ENCODE measurements at places on chromosomes 12 and 14.

- no peak for DNase-seq
These were observed 6.0 kb downstream of the ULK1 start for GRCh38 chr12:131900397-131900796.

DNA sequence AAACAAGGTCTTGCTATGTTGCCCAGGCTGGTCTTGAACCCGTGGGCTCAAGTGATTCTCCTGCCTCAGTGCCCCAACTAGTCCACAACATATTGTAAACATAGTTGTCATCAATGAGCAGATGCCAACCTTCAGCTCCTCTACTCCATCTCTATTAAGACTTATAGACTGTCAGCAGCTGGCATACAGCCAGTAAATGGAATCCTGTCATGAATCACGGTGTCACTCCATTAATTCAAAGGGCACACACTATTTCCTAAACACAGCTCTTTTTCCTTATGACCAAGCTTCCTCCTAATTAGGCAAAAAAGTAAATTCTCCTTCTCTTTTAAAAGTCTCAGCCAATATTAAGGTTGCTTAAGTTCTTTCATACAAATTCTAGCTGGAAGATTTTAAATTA lies 111.2 kb downstream of the ITPR2 start:
- DNase-seq = no peak

DNA sequence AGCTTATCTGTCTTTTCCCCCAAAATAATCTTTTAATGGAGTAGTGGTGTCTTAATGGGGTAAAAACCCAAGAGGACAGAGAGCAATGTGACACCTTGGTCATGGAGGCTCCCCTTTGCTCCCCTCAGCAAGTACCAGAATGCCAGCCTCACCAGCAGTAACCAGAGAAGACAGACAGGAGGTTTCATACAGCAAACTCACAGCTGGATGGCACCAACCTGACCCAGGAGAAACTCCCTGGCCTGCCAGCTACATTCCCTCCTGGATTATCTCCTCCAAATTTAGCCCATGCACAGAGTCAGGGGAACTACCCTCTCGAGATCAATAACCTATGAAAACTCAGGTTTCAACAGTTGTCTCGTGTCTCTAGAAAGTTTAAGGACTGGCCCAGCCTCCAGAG lies 15.9 kb downstream of the BHLHE41 start:
- no peak for DNase-seq

DNA sequence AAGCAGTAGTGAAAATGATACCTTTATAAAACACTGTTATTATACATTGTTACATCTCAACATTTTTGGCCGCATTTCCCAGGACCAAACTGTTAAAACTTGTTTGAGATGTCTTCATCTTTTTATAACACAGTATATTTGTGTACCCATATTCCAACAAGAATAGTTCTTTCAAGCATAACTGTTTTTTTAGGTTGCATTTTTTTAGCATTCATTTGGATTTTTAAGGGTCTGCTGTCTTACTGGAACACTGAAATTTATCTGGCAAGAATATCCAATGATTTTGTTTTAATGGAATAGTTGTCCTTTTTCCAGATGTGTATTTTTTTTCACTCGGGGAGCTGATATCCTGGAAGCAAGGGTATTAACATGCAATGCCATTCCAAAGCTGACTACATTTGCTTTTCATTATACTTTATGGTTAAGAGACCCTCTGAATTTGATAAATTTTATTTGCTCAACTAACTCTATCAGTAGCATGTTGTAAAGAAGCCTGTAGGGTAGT lies 8.9 kb upstream of the NAV3 start:
- DNase-seq = no peak

DNA sequence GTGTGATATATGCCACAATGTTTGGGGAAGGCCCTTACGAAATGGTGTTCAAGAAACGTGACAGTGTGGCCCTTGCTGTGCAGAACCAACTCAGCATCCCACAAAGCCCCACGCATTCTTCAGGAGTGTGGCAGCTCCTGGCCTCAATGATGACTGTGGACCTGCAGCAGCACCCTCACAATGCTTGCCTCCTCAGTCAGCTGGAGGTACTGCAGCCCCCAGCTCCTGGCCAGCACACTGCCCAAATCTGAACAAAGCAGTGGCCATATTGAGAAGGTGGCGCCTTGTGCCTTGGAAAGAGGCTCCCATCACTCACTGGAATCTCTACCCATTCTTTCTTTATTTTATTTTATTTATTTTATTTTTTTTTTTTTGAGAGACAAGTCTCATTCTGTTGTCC lies 10.4 kb downstream of the POLE2 start:
- DNase-seq = no peak

DNA sequence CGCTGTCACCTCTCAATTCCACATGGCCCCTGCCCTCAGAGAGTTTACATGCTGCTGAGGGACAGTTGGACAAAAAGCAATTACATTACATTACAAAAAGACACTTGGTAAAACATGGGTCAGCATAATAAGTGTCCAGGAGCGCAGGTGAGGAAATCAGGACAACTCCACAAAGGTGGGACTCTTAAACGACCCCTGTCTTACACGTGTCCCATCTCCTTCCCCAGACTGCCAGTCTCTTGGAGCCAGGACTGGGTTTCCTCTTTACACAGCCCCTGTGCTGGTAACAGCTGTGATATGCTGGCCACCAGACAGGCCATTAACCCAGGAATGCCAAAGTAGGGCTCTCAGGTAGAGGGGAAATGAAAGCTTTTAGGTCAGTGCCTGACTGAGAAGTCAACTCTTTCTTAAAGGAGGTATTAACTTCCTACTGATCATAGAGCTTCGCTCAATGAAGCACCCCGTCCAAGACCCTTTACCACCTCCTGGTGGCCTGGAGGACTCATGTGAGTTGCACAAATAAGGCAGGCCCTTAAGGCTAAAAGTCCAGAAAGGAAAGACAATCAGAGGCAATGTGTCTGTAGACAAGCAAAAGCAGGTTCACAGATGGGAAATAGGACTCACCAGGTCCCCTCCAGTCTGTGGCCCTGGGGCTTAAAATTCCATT lies 55.5 kb downstream of the ANO2 start:
- DNase-seq = peak; percentile 73

- no peak for DNase-seq
These were observed 156.0 kb downstream of the LRIG3 start for GRCh38 chr12:58764100-58764953.

DNA sequence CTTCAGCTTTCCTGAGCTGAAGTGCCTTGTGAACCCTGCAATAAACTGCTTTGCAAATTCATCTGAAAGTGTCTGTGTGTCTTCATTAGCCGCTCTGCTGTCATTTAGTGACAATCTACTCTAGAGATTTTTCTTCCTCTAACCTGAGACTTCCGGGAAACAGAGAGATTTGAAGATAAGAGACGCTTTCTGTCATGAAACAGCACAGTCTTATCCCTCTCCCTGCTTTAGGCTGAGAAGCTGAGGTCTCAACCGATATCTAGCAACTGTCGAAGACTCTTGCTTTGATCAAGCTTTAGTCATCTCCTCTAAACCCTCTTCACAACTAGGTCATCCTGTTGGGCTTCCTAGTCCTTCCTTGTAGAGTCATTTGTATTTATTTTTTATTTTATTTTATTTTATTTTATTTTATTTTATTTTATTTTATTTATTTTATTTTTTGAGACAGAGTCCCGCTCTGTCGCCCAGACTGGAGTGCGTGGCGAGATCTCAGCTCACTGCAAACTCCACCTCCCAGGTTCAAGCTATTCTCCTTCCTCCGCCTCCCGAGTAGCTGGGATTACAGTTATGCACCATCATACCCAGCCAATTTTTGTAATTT lies 1.2 kb downstream of the RNASE2 start:
- DNase-seq = no peak

GRCh38 chr14:99936056-99936455 lies 129.2 kb upstream of the EVL start:
- DNase-seq = no peak

GRCh38 chr14:74667758-74668157 lies 45.1 kb downstream of the AREL1 start:
- no peak for DNase-seq

- DNase-seq = no peak
These were observed 2.7 kb upstream of the SLCO1A2 start for GRCh38 chr12:21337453-21337852.

GRCh38 chr14:74786796-74787315 lies 23.7 kb downstream of the YLPM1 start:
- DNase-seq = no peak

GRCh38 chr14:68127166-68127565 lies 307.6 kb downstream of the RAD51B start:
- DNase-seq = no peak

GRCh38 chr12:95762123-95762785 lies 28.3 kb downstream of the NTN4 start:
- DNase-seq = no peak

DNA sequence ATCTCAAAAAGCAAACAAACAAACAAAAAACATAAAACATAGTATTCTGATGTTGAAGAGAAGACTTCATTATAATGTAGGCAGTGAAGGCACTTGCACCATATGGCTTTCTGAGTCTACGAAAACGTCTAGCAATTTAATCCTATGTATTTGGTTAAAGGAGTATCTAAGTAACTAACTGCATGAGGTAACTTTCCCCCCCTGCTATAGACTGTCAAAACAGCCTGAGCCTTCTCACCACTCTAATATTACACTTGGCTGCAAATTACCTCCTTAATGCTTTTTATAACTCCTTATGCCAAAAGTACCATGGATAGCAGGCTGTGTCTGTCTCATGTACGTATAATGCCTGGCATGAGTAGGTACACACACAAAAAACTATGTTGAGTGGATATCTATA lies 607.6 kb upstream of the FLRT2 start:
- no peak for DNase-seq

DNA sequence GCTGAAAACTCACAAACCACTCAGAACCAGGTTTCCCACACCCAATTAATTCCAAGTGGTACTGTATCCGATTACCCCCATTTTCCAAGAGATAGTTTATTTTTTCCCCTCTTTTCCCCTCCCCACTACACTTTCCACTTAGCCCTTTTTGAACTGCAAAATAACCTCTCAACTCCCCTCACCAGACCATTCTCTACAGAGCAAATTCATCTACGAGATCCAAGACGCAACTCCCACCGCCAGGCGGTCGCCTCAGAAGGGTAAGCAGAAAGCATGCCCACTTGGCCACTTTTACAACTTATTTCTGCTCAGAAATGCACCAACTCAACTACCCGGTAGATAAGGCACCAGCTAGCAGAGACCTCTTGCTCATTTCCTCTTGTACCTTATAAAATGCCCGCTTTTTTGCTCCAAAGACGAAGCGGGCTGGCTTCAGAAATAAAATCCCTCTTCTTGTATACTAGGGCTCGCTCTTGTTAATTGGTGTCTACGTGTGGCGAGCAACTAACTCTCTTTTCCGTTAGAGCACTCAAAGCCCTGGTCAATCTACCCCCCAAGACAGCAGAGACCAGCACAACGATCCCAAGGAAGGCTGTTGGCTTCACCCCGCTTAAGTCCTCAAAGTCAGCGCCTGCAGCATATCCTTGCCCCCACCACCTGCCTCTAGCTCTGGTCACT lies 910 bp upstream of the SRP54 start:
- peak; percentile 55 for DNase-seq

DNA sequence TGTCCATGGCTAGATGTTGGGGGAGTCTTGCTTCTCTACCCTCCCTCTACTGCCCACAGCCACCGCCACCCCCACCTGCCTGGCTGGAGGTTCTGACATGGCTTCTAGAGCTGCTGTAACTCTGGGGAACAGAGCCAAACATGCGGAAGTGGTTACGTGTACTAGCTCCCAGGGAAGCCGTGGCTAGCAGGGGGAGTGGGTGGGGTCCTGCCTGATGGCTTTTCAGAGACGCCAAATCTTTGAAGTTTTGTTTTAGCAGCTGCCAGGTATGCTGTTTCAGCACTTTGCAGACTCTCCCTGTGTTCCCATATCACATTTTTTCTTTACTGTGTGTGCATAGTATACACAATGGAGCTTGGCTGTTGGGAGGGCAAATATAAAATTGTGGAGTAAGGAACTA lies 150.3 kb downstream of the TGFB3 start:
- peak; percentile 32 for DNase-seq

- no peak for DNase-seq
These were observed 92.5 kb downstream of the ADCK1 start for GRCh38 chr14:77892381-77892871.

Measured in stimulated activated CD8-positive, alpha-beta memory T cell treated with anti-CD3 and anti-CD28 coated beads, Interleukin-4, amount 100 ng/mL, for 48 hours (primary cell).